ENCODE measurements at places on chromosomes 13 and 19.

DNA sequence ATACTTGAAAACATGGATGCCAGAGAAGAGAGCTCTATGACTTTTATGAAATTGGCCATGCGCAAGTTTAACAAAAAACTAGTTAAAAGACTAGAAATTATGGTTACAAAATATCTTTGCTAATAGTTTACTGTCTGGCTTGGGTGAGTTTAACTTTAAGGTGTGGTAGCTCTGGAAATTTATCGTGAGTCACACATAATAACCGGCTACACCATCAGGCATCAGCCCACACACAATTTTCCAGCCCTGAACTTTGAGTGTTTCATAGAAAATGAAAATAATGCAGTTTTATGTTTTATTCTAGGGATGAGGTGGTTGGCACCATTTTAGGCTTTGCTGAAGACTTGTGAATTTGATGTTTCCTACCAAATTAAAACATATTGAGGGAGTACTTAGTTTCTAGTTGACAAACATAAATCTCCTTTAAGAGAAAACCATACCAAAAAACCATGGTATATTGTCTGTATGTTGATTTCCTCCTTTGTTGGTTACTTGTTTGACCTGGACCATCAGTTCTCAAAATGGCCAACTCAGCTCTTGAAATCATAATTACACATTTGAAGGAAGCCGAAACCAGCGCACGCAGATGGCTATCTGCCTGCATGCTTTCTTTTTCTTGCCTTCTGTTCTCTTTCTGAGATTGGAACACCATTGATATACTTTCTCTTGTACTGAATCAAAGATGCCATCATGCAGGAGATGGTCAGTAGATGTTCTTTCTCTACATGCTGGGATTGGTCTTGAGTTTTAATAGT lies 125.1 kb downstream of the AKAP11 start:
- no peak for DNase-seq

- no peak for DNase-seq
Observed at GRCh38 chr13:35711909-35712308, 235.4 kb upstream of the MAB21L1 start.

GRCh38 chr19:47151627-47152026 lies 21.0 kb downstream of the SAE1 start:
- DNase-seq, result no peak

DNA sequence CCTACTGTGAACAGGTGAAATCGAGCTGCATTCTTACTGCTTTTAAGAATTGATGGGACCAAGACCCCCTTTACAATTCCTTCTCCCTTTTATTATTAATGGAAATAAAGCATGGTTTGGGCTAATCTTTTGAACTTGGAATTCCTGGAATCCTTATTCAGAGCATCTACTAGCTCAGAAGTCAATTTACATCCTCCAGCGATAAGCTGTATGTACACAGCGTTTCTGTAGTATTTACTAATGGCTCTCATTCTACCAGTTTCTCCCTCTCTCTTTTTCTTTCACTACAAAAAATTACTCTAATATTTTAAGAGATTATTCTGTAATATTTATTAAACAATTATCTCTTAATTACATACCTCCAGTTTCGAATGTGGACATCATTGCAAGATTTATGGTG lies 31.5 kb downstream of the FREM2 start:
- no peak for DNase-seq

DNA sequence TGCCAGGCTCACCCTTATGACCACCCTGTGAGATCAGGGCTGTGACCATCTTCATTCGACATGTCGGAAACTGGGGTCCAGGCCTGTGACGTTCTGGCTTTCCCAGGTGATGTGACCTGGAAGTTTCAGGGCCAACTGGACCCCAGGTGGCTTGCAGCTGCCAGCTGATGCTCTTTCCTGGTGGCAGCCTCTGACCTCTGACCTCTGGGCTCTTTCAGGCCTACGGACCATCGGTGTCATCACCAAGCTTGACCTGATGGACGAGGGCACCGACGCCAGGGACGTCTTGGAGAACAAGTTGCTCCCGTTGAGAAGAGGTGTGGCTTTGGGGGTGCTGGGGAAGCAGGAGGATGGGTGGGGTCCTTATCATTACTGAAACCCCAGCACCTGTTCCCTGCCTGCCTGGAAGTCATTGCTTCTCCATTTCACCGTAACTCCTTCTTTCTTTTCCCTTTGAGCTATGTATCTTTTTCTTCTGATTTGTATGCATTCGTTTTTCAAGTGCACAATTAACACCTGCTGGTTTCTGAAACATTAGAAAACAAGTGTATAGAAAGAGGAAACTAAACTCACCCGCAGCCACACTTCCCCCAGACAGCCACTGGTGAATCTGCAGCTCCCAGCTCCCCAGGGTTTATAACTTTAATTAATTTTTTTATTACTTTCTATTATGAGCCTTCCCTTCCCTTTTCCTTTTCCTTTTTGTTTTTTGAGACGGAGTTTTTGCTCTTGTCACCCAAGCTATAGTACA lies 58.9 kb downstream of the TMED1 start:
- peak; percentile 70 for DNase-seq

GRCh38 chr19:7413629-7414028 lies 64.9 kb downstream of the ARHGEF18 start:
- no peak for DNase-seq

DNA sequence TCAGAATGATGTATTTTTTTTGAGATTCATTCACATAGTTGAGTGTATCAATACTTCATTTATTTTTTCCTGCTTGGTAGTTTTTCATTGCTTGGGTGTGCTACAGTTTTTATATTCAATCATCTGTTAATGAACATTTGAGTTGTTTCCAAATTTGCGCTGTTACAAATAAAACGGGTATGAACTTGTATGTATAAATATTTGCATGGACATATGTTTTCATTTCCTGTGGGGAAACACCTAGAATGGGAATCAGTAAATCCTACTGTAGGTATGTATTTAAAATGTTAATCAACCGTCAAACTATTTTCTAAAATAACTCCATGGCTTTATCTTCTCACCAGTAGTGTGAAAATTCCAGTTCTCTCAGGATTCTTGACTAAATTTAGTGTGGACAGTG lies 826.3 kb downstream of the EFNB2 start:
- DNase-seq, result no peak

- DNase-seq, result no peak
Observed at GRCh38 chr13:23725922-23726321, 155.7 kb downstream of the TNFRSF19 start.

DNA sequence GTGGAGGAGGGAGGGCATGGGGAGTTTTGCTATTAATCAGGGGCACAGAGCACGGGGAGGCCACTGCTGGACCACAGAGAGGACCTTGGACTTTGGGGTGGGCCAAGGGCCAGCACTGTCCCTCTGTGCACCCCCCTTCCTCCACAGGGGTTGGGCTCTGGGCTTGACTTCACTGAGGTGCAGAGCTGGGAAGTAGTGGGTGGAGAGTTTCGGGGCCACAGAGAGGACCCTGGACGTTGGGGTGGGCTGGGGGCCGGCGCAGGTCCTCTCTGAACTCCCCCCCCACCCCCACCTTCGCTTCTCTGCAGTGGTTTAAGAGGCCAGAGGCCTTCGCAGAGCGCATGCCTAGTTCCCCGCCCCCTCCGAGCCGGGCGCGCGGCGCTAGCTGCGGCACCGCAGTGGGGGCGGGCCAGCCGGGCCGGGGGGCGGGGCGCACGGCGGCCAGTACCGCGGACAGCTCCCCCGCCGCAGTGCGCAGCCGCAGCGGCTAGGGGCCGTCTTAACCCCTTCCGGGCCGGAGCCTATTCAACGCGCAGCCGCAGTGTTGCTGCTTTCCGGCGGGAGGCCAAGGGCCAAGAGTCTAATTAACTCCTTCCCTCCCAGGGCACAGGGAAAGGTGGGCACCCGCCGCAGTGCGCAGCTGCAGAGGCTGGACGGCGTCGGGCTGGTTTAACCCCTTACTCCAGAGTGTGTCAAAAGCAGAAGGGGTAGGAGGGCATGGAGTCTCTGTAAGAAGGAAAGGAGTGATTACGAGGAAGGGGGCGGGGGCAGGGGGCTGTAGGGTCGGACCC lies 3.7 kb downstream of the KCNC3 start:
- DNase-seq, result peak; percentile 86

GRCh38 chr13:112140366-112140765 lies 73.4 kb downstream of the SOX1 start:
- DNase-seq, result no peak

DNA sequence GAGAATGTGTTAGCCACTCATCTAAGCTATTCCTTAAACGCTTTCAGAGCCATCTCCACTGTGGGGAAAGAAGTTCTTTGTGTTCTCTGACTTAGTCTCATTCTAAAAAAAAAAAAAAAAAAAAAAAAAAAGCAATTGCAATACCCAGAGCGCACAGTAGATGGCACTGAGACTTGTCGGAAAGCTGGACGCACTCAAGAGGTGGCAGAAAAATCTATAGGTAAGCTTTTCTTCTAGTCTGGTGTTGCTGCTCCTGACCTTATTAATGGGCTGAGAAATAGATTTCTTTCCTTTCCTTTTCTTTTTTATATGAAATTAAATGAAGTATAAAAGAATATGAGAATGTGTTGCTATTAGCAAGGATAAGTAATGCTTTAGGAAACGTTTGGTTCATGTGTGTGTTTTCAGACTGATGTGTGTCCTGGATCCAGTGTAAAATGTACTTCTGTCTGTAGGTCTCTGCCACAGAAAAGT lies 4.7 kb upstream of the GJB2 start:
- peak; percentile 68 for DNase-seq

DNA sequence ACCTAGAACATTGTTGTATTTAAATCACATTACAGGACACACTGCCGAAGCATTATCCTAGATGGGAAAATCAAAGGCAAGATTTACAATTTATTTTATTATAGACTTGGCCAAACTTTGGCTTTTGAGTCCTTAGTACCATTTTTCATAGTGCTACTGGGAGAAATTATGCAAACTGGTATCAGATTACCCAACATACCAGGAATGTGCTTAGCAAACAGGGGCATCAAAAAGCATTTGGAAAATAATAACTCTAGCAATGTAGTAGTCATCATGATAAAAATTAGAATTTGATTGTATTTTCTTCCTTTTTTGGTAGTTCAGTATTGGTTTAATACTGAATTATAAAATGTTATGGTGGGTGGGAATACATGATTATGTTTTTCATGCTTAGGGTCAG lies 34.0 kb downstream of the GPC6 start:
- DNase-seq, result no peak

GRCh38 chr19:22286151-22286810 lies at the start of gene ZNF729:
Gene ZNF729 (plus strand): TSS chr19:22286441. CDS start chr19:22286526, 85 bp downstream.
- no peak for DNase-seq

- no peak for DNase-seq
Observed at GRCh38 chr13:45865414-45865813, 13.9 kb upstream of the SIAH3 start.

DNA sequence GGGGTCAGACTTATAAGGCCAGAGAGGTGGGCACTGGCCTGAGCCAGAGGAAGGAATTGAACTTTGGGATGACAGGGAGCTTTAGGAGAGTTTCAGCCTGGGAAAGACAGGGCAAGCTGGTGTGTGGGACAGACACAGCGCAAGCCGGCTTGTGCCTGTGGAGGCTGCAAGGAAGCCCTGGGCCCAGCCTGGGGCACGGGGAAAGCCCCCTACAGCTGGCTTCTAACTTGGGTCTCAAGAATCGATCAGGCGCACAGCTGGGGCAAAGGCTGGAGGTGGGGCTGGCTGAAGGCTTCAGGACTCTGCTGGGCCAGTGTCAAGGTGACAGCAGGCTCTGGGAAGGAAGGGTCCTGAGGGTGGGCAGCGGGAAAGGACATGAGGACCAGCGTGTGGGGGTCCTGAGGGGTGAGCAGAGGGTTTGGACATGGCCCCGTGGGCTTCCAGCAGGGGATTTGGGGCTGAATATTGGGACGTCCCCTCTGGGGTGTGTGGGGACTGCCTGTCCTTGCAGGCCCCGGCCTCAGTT lies 3.0 kb downstream of the PTOV1 start:
- peak; percentile 34 for DNase-seq

DNA sequence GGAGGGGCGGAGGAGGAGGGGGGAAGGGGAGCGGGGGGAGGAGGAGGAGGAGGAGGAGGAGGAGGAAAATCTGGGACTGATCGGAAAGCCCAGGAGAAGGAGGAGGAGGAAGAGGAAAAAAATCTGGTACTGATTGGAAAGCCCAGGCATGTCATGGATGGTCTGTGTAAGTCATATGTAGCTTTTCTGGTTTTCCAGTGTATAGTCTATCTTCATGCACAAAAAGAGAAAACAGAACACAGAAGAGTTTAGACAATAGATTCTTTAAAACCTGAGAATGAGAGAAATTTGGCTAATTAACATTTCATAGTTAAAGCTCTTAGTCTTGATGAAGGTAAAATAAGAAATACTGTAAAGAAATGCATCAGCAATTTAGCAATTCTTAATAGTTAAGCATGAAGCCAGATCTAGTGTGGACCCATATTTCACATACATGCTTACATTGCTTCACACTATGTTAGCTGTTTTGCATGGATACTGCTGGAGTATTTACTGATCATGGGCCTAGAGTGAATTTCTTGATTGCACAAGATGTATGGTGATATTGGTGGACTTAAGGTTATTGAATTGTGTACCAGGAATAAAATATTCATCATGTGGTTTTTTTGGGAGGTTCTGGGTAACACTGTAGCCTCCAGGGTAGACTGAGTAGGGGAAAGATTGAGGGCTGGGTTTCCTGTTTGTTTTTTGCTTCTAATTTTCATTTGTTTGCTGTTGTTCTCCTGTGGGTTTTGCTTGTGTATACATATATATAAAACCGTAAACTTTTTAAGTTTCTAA lies 41.4 kb downstream of the SUCLA2 start:
- no peak for DNase-seq

GRCh38 chr13:105679838-105680237 lies 855.6 kb downstream of the EFNB2 start:
- no peak for DNase-seq

- no peak for DNase-seq
Observed at GRCh38 chr19:35389192-35389861, 18.5 kb downstream of the GPR42 start.

DNA sequence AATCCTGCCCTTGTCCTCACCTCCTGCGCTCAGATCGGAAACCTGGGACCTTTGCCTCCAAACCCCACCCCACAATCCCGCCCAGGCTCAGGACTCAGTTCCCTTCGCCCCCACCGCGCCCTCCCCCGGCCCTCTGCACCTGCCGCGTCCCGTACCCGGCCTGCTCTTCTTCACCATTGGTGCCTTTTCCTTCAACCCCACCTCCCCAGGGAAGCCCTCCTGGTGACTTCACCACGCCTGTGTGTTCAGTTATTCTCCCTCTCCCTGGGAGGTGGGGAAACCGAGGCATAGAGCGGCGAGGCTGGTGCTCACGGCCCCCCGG lies 19.3 kb upstream of the TCF3 start:
- DNase-seq, result peak; percentile 84

- DNase-seq, result no peak
Observed at GRCh38 chr13:66553391-66553790, 676.7 kb downstream of the PCDH9 start.

DNA sequence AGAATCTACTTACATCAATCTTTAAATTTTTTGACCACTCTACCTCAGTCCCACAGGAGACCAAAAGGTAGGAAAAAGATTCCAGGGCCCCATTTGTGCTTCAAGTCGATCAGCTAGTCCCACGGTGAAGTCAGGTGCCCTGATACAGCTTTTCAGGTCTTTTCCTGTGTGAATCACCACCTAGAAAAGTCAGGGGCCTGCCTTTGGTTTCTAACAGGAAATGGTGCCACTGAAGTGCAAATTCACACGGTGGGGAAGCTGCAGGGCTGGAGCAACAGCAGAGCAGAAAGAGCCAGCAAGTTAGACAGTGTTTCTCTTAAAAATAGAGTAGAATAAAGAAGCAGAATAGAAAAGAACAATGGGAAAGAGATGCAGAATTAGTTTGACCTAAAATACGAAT lies 107.5 kb downstream of the KLF12 start:
- DNase-seq, result peak; percentile 91
